ENCODE measurements at places on chromosomes 13 and 19.
A peak's percentile ranks its signal among the peaks of the same experiment; 100 is the strongest.

DNA sequence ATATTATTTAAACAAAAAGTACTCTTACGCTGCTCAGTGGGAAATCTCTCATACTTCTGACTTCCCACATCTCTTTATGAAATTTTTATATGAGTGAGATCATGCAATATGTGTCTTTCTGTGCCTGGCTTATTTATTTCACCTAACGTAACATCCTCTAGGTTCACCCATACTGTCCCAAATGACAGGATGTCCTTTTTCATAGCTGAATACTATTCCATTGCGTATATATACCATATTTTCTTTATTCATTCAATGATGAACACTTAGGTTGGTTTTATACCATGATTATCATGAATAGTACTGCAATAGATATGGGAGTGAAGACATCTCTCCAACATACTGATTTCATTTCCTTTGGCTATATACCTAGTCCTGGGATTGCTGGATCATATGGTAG is 57.8 kb upstream of the TPP2 start:
- no peak for DNase-seq

GRCh38 chr13:72781451-72782439 is at the start of the genes DIS3 and PIBF1:
DIS3 (minus strand) TSS chr13:72781900; CDS start chr13:72781832, 68 bp downstream.
PIBF1 (plus strand) TSS chr13:72782133; CDS start chr13:72783470, 1,337 bp downstream.
- peak; percentile 94 for DNase-seq

- DNase-seq, result no peak
These were observed 21.7 kb downstream of the NLRP9 start for GRCh38 chr19:55716531-55716930.

DNA sequence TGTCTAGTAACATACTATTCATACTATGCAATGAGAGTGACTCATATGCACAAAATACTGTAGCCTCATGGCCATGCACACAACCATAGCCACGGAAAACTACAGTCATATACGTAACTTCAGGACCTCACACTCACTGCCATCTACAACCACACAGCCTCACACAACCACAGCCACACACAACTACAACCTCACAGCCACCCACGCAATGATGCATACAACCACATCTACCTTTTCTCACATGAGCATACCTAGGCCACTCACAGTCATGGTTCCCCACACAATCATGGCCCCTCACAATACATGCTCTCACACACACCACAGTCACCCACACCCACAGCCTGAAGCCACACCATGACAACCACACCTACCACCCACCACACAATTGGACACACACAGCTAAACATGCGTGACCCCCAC is 8.7 kb upstream of the TNFSF14 start:
- DNase-seq, result peak; percentile 86

GRCh38 chr19:55270172-55270942 is 9.6 kb downstream of the HSPBP1 start:
- DNase-seq, result no peak

DNA sequence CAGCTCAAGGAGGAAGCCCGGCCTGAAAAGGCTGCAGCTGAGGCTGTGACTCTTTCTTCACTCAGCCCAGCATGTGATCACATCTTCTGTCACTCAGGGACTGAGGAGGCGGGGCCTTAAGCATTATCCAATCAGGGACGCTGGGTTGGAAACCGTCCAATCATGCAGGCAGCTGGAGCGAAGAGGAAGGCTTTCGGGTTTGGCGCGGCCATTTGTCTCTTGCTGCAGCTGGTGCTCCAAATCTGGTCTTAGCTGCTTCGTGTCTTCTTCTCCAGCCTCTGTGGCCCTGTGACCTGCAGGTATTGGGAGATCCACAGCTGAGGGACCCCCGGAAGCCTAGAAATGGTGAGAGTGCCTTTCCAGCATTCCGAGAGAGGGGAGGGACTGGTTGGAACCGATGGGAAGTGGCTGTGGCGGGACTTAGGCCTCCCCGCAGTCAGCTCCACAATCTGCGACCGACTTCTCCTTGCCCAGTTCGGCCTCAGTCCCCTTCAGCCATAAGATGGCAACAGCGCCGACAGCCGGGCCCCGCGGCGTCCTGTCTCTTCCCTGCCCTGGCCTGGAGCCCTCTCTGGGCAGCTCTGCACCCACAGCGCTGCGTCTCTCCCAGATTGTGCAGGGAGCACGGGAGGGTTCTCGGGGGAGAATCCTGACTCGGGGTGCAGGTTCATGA is at the start of gene ZNF90:
Gene ZNF90, plus strand, starts transcription at position 210 of the 673 bp plus-strand sequence. Its CDS starts 133 bp downstream, at position 343.
- DNase-seq, result peak; percentile 88

- no peak for DNase-seq
These were observed 14.9 kb downstream of the ESD start for GRCh38 chr13:46782066-46782465.

DNA sequence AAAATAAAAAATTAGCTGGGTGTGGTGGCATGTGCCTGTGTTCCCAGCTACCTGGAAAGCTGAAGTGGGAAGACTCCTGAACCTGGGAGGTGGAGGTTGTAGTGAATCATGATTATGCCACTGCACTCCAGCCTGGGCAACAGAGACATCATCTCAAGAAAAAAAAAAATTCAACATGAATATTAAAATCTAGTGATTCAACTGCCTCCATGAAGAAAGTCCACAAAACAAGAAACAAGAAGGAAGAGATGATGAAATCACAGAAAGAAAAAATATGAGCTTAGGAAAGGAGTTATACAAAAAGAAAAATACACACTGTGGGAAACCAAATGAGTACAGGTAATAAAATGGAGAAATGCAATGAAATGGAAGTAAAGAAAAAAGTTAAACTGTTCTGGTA is 99.6 kb upstream of the SIAH3 start:
- no peak for DNase-seq

GRCh38 chr13:96994017-96994857 is at the start of gene OXGR1:
OXGR1 (minus strand) TSS chr13:96994476; CDS start chr13:96987759, 6,717 bp downstream.
- no peak for DNase-seq

DNA sequence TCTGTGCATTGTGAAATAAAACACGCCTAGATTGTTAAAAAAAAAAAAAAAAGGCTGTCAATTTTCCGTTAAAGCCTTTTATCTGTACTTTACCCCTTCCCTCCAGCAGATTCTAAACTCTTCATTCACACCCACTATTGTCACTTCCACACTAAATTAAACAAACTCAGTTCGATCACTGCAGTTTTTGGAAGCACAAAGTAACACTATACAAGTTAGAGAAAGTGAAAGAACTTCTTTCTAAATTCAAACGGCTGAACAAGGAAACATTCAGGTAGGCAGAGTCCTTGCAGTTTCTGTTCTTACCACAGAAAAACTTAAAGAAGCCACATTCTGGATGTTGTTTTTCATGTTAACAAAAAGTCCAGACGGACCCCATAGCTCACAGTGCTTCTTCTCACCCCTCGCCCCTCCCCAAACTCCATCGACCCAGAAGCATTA is 27.5 kb upstream of the UBE2L5 start:
- DNase-seq, result no peak

- no peak for DNase-seq
These were observed 2.5 kb downstream of the RTN2 start for GRCh38 chr19:45494261-45494916.

GRCh38 chr13:22837980-22838647 is 342.7 kb upstream of the SGCG start:
- no peak for DNase-seq

GRCh38 chr19:42154471-42155323 is 22.5 kb upstream of the POU2F2 start:
- no peak for DNase-seq

DNA sequence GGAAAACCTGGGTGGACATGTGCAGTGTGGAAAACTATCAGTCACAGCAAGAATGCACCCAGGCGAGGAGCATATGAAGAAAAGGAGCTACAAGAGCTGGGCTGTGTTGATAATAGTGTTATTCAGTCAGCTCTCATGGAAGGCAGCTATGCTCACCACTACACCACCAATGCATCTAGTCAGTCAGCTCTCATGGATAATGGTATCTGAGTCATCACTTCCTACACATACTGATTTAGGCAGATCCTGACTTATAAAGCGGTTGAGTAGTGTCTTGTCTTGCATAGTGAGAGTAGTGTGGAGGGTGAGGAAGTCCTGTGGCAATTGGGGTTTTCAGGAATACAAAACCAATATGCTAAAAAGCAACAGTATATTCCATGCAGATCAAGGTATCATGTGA is 9.1 kb upstream of the ZNF160 start:
- DNase-seq, result no peak

GRCh38 chr13:69450245-69450644 is 657.4 kb upstream of the ATXN8OS start:
- DNase-seq, result no peak

DNA sequence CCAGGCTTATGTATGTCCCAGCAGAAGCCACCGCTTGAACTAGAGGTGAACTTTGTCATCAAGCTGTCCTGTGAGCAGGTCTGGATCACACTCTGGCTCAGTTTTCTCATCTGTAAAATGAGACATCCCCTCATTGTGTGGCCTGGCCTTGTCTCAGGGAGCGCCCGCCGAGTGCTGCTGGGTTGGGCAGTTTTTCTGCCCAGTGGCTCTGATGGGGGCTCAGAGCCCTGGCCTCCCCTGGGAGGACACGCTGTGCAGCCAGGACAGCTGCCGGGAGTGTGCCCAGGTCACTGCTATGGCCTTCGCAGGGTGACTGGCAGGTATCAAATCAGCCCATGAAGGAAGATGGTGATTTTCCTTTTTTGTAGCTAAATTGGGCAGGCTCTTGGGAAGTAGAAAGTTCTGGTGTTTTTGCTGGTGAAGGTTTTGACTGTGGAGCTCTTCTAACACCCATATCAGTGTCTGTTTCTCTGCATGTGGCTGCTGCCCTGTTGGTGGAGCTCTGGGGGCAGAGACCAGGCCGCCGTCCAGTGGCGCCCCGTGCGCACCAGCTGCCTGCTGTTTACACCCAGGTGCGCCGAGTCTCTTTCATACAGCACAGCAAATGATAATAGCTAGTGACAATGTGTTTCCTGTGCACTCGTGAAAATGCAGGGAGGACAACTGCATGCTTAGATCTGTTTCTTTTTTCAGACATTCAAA is 40.8 kb downstream of the SLC7A9 start:
- DNase-seq, result no peak

DNA sequence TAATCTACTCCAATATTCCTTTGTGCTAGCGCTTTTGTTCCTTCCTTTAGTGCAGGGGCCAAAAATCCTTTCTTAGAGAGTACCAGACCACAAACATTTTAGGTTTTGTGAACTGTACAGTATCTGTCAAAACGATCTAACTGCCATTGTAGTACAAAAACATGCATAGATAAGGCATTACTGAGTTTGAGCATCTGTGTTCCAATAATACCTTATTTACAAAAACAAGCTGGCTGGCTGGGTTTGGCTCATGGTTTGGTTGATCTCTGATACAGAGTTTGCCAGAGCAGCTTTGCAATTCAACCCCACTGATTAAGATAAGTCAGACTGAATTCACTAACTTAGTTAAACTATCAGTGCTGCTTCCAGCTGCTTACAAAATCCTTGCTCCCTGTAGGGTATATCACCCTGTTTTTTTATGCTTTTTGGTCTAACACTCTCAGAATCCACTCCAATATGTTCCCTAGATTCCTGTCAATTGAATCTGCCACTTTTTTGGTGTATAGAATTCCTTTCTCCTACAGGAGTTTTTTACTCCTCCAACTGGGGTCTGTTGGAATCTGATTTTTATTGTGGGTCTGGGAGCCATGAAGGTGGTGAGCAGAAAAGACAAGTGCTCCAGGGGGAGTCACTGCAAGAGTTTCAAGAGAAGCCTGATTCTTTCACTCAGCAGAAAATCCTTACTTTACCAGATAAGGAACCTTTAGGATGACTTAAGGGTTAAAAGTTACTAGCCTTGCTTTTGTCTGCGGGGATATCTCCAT is 1399.4 kb downstream of the EFNB2 start:
- no peak for DNase-seq

- no peak for DNase-seq
These were observed 37.3 kb downstream of the ITGBL1 start for GRCh38 chr13:101489643-101490405.

DNA sequence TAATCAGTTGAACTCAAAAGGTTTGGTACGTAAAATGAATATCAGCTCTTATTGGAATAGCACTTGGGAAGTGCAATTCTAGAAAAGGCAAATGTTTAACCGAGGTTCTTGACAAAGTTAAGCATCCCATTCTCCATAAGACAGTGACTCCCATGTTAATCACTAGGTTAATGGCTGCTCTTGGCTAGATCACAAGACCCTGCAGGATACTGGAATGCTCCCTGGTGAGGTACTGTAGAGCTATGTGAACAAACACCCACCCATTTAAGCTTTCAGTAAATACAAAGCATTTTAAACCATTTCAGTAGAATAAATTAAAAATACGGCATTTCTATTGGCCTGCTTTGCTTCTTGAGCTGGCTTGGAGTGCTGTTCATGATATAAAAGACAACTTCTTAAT is 56.5 kb downstream of the TDRD3 start:
- no peak for DNase-seq

DNA sequence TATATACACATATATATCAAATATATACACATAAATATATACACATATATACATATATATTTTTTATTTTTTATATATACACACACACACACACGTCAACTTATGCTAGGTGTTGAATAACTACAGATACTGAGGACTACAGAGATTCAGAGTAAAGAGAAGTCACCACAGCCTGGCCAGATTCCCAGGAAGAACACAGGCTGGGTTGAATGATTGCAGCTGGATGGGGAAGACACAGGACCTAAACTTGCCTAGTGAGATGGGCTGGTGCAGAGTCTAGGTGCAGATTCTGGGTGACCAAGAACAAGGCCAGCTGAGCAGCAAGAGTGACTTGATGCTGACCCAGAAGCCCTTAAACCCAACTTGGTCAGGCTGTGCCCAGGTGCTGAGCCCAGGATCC is 241.3 kb downstream of the KCTD12 start:
- DNase-seq, result no peak

DNA sequence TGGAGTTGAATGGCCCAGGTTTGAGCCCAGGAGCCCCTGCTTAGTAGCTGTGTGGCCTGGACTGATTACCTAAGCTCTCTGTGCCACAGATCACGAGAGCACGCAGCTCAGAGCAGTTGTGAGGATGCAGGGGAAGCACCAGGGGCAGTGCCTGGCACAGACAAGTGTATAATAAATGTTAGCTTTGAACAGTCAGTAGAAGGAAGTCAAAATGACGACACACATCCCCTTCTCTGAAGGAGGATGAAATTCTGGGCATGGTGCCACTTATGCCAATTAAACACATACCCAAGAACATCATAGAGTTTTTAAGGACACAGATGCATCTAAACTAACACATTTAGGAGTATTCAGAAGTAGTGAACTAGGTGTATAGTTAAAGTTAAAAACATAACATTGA is 24.9 kb upstream of the SIGLEC11 start:
- DNase-seq, result no peak

GRCh38 chr19:35509018-35509652 is 4.3 kb downstream of the DMKN start:
- DNase-seq, result peak; percentile 36

All from stimulated activated naive CD8-positive, alpha-beta T cell treated with anti-CD3 and anti-CD28 coated beads, Interleukin-15, amount 100 ng/mL, for 72 hours (primary cell).